WTC11 (cell line): ENCODE measurements at places on chromosomes 7 and 10.

DNA sequence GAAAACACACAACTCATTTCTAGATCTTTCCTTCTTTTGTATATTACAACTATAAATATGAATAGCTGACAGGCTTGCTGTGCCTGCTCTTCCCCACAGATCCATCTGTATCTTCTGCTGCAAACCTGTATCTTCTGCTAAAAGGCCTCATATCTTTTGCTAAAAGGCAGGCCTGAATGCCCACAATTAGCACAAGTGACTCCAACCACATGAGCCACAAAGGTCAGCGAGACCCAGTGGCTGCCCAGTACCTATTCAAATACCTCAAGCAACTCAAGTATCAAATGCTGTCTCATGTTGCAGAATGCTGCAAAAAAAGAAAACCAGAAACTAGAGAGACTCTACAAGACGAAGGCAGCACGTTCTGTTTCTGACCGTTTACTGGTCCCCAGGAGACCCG lies 54.5 kb upstream of the ATP6V0A4 start:
- peaks cover 61% of the 10 kb centered on the region for H3K36me3 ChIP-seq
- H3K4me1 ChIP-seq, result peaks cover 45% of the 10 kb centered on the region
- H3K27ac ChIP-seq, result no peak overlapping the region

DNA sequence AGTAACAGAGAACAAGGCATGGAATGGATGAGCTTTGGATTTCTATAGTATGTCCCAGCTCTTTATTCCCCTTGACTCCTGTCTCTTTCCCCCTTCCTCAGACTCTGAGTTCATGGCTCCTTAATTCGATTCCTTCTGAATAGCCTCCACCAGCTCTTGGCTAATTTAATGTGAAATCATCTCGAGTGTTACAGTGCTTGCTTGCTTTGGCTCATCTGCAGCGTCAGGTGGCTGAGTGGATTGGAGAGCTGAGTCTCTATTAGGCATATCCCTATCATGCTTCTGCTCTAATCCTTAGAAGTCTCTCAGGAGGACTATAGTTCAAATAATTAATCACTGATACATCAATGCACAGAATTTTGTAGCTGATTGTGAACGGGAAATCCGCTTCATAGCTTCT lies 134.6 kb downstream of the LRRC4 start:
- DNase-seq, result no peak
- no peak overlapping the region for H3K4me3 ChIP-seq
- no peak overlapping the region for H3K27ac ChIP-seq

GRCh38 chr10:110137142-110137545 lies 70.3 kb upstream of the MXI1 start:
- no peak for DNase-seq
- no peak overlapping the region for H3K4me3 ChIP-seq
- no peaks in the 10 kb centered on the region for H3K27me3 ChIP-seq
- H3K4me1 ChIP-seq, result 0 out of 2 replicates have a peak, but pooled peaks cover 3% of the 10 kb centered on the region
- H3K36me3 ChIP-seq, result peaks cover 10% of the 10 kb centered on the region

DNA sequence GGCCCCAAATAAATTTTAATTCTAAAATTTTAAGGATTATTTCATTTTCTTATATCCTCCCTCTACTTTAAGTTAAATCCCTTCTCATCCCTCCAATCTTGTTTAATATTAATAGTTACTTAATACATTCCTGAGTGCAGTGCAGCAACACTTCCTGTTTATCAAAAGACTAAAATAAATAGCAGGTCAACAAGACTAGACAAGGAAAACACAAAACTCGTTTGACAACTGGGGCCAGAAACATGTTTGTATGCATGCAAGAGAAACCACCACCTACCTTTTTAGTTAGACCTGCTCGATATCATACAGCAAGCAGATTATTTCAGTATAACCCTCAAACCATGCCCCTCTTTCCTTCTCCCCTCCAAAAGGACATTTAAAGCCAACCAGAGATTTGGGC lies 95.8 kb downstream of the PARD3 start:
- H3K4me3 ChIP-seq, result no peak overlapping the region
- H3K36me3 ChIP-seq, result no peaks in the 10 kb centered on the region
- no peak for DNase-seq

DNA sequence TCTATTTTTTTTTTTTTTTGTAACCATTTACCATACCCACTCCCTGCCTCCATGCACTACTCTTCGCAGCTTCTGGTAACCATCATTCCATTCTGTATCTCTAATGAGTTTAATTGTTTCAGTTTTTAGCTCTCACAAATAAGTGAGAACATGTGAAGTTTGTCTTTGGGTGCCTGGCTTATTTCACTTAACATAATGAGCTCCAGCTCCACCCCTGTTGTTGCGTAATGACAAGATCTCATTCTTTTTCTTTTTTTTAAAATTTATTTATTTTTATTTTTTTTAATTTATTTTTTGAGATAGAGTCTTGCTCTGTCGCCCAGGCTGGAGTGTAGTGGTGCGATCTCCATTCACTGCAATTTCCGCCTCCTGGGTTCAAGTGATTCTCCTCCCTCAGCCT lies 142.3 kb upstream of the PCLO start:
- DNase-seq, result no peak
- no peak overlapping the region for H3K4me3 ChIP-seq
- no peaks in the 10 kb centered on the region for H3K4me1 ChIP-seq
- H3K27ac ChIP-seq, result no peak overlapping the region
- H3K36me3 ChIP-seq, result no peaks in the 10 kb centered on the region
- H3K27me3 ChIP-seq, result no peaks in the 10 kb centered on the region

GRCh38 chr10:126499744-126500143 lies 111.5 kb upstream of the ADAM12 start:
- DNase-seq, result no peak
- H3K36me3 ChIP-seq, result no peaks in the 10 kb centered on the region
- no peaks in the 10 kb centered on the region for H3K27me3 ChIP-seq
- H3K4me3 ChIP-seq, result no peak overlapping the region
- no peaks in the 10 kb centered on the region for H3K4me1 ChIP-seq

DNA sequence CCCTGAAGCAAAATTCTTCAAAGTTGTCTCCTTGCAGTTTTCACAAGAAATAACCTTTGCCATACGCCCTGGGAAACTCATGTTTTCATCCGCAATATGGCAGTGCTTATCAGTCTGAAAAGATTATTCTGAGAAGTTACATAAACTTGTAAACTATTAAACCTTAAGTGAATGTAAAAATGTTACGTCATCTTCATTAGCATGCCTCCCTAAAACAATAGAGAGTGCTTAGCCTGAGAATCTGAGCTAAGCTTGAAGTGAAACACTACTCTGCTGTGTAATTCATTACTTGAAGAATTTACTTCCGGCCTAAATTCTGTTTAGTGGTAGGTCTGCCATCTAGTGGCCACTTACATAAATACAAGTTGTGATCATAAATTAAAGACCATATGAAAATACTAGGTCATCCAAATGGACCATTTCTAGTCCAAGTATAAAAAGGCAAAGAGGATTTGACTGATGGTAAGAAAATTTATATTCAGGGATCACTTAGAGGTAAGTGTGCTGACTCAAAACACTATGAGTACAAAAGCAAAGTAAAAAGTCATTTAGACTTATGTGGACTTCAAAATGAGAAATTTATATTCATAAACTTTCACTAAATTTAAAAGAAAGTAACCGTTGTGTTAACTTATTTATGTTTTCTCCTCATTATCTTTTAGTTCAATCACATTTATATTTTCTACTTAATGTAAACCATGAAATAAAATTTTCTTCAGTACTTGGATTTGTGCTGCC lies 745.1 kb upstream of the LRRTM3 start:
- DNase-seq, result no peak
- H3K27me3 ChIP-seq, result no peaks in the 10 kb centered on the region
- H3K36me3 ChIP-seq, result no peaks in the 10 kb centered on the region
- no peak overlapping the region for H3K27ac ChIP-seq
- H3K4me3 ChIP-seq, result no peak overlapping the region

DNA sequence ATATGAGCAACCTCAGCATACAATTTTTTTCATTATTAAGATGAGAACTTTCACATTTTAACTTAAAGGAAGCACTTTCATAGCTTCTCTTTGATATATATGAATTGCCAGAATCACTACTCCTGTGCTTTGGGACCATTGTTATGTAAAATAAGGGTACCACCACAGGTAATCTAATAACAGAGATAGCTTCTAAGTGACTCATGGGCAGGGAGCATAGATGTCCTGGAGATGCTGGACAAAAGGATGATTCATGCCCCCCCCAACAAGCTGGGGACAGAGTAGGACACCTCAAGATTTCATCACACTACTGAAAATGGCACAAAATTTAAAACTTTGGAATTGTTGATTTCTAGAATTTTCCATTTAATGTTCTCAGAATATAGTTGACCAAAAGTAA lies 641.1 kb downstream of the PCDH15 start:
- no peak overlapping the region for H3K27ac ChIP-seq
- H3K36me3 ChIP-seq, result peaks cover 32% of the 10 kb centered on the region
- no peak overlapping the region for H3K4me3 ChIP-seq
- H3K4me1 ChIP-seq, result peaks cover 15% of the 10 kb centered on the region
- DNase-seq, result no peak

DNA sequence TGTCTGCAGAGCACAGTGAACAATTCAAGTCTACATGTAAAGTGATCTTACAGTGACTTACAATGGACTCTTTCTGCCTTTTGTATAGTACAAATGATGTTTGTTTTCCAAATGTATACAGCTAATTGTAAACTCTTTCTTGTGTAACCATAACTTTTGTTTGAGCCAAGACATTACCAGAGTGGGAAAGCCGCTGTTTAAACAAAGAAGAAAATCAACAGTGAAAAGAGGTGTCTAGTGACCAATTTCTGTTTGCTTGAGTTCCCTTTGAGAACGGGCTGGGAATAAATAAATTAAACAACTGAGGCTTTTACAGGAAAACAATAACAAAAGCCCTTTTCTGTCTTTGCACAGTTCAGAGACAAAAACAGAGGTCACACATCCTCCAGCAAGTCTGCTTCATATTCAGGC lies 1163.4 kb downstream of the CNTNAP2 start:
- no peaks in the 10 kb centered on the region; the same call in 1 of the 2 replicates for H3K27me3 ChIP-seq
- DNase-seq, result no peak
- peaks cover 6% of the 10 kb centered on the region for H3K4me1 ChIP-seq
- no peak overlapping the region for H3K4me3 ChIP-seq
- H3K36me3 ChIP-seq, result no peaks in the 10 kb centered on the region

DNA sequence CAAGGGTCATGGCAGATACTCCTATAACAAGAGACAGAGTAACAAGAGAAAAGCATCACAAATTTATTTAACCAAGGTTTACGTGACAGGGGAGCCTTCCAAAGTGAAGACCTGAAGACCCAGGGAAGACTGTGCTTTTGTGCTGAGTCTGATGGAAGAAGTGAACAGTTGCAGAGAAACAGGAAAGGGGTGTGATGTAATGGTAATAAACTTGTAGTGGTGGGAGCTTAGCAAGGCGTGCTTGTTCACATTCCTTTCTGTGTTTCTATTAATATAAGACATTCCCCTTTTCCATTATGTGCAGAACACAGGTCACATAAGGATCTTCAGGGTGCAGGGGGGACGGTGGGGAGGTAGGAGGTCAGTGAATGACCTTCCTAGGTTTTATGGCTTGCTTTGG lies 25.5 kb upstream of the C10orf67 start:
- H3K4me1 ChIP-seq, result peaks cover 11% of the 10 kb centered on the region
- no peak overlapping the region for H3K4me3 ChIP-seq
- H3K36me3 ChIP-seq, result no peaks in the 10 kb centered on the region
- no peaks in the 10 kb centered on the region for H3K27me3 ChIP-seq

GRCh38 chr7:31882187-31882586 lies 188.0 kb downstream of the PDE1C start:
- no peak overlapping the region for H3K27ac ChIP-seq
- no peaks in the 10 kb centered on the region for H3K36me3 ChIP-seq
- H3K4me3 ChIP-seq, result no peak overlapping the region
- DNase-seq, result peak; percentile 12
- H3K4me1 ChIP-seq, result peaks cover 7% of the 10 kb centered on the region

DNA sequence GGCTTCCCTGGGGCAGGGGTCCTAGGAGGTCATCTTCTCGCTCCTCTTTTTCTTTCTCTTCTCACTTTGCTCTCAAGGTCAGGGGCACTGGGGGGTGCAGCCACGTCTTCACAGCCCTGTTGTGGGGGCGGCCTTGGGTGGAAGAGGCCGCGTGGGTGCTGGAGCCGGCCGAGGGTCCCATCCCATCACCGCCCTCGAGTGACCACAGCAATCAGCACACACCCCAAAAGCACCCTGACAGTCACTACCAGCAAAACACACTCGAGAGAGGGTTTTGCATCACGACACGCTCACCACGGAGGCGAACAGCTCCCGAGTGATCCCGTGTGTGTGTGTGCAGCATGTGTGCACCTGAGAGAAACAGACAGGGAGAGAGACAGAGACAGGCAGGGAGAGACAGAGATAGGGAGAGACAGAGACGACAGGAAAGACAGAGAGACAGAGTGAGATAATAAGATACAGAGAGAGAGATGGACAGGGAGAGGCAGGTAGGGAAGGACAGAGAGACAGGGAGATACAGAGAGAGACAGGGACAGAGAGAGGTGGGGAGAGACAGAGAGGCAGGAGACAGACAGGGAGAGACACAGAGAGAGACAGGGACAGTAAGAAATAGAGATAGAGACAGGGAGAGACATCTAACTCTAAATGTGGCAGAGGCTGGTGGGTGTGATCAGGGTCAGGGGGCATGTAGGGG lies 100.9 kb downstream of the WDR37 start:
- peaks cover 4% of the 10 kb centered on the region; the same call in 1 of the 2 replicates for H3K4me1 ChIP-seq
- H3K27me3 ChIP-seq, result peaks cover 5% of the 10 kb centered on the region
- H3K4me3 ChIP-seq, result no peak overlapping the region
- no peaks in the 10 kb centered on the region for H3K36me3 ChIP-seq

DNA sequence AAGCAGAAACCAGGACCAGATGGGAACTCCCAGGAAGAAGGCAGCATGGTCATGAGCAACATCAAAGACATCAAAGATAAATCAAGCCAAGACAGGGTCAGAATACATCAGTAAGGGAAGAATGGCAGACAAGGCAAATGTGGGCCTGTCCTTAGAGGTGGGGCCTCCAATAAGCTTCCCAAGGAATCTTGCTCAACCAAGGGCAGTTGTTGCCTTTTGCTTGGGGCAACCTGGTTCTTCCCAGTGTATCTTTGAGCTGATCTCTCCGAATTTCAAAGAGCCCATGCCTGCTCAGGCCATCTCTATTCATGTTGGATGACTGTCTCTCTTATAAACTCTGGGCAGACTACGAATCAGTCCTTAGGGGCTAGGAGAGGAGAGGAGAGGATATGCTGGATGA lies 68.4 kb upstream of the HABP2 start:
- H3K36me3 ChIP-seq, result no peaks in the 10 kb centered on the region
- no peak overlapping the region for H3K27ac ChIP-seq
- peaks cover 2% of the 10 kb centered on the region; the same call in 1 of the 2 replicates for H3K27me3 ChIP-seq
- H3K4me3 ChIP-seq, result no peak overlapping the region
- H3K4me1 ChIP-seq, result no peaks in the 10 kb centered on the region

- DNase-seq, result no peak
- H3K4me1 ChIP-seq, result peaks cover 34% of the 10 kb centered on the region
- H3K27ac ChIP-seq, result peak overlapping the region; percentile 34; the same call in 1 of the 2 replicates
- H3K36me3 ChIP-seq, result peaks cover 5% of the 10 kb centered on the region; the same call in 1 of the 2 replicates
- H3K4me3 ChIP-seq, result no peak overlapping the region
These were observed 29.6 kb downstream of the GLI3 start for GRCh38 chr7:42207420-42207819.
